Omental fat pad (tissue), 4 donors: ENCODE measurements at places on chromosomes 16 and 17. TPM values are rescaled to one million over a fixed set of nuclear protein-coding genes. Genes with fewer than 3 reads are reported as not detected.

SLFN12 gene
- 9.0 TPM for total RNA-seq

ATP1B2 gene
- total RNA-seq, result 1.4 TPM

DNA sequence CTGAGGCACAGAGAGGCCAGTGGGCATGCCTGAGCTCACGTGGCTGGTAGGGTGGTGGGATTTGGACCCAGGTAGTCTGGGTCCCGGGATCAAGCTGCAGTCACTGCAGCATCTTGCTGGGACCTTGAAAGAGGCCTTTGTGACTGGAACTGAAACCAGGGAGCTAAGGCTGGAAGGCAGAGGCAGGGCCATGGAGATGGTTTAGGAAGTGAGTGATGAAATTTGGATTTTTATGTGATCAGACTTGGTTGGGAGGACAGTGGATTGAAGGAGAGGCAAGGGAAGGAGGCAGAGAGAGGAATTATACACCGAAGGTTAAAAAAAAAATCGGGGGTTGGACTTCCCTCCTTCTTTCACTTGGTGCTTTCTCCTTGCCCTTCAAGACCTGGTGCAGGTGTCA lies 255.4 kb upstream of the CACNG5 start:
- no peak for DNase-seq

- no peak for DNase-seq
Measured at GRCh38 chr17:12134101-12134500, 113.4 kb downstream of the MAP2K4 start.

- no peak for DNase-seq
Measured at GRCh38 chr16:57693550-57693949, 1.1 kb upstream of the DRC7 start.

GRCh38 chr16:11669380-11670146 lies 1.3 kb downstream of the SNN start:
- no peak for DNase-seq
